Activated T-cell treated with anti-CD3 and anti-CD28 coated beads, Interleukin-2, amount 50 U/mL, for 24 hours (primary cell): ENCODE measurements at places on chromosomes 7 and 10.

- no peak for DNase-seq
- H3K27me3 ChIP-seq: no peaks in the 10 kb centered on the region
- H3K36me3 ChIP-seq: no peaks in the 10 kb centered on the region
Measured at GRCh38 chr10:30554440-30554825, 75.1 kb downstream of the LYZL2 start.

DNA sequence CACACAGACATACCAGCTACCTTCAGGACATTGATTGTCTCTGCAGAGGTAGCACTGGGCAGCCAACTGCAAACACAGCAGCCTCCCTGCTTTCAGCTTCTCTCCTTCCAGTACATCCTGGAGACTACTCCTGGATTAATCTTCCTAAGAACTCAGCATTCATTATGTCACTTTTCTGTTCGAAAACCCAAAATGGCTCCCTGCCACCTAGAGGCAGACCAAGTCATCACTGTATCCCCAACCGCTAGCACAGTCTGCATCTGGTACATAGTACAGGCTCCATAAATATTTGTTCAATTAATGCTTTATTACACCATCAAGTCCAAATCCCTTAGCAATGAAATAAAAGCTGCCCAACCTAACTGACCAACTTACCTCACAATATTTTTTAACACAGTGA, 5.0 kb upstream of the SEC31B start:
- no peaks in the 10 kb centered on the region for H3K27me3 ChIP-seq
- H3K36me3 ChIP-seq: peaks cover 87% of the 10 kb centered on the region
- DNase-seq: no peak
- no peak overlapping the region for H3K4me3 ChIP-seq

DNA sequence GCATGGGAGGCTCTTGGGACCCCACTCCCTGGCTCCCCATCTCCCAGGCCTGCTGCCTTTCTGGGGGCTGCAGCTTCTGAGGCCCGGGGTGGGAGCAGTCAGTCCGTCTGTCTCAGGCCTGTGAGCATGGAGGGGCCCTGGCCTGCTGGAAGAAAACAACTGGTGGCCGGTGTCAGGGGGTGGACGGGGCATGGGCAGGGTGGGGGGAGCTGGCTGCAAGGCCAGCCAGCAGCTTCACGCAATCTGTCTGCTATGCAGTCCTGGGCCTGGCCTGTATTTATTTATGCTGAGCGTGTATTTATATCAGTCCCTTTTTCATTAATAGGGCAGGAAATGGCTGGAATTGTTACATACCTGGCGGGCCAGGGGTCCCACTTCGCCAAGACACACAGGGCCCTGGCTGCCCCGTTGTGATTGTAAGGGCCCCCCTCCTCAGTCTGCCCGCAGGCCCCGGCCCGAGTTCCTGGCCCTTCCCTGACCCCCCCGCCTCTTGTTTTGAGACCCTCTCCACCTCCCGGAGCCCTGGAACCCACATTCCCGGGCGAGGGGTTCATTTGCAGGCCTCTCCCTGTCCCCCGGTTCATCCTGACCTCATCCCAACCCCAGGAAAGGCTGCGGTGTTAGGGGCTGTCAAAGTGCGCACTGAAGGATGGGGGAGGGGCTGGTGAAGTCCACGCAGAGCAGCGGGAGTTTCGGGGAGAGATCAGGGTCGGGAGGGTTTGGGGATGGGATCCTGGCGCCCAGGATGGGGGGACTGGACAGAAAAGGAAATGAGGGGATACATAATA, 8.2 kb downstream of the TMEM270 start:
- DNase-seq: no peak
- H3K27ac ChIP-seq: no peak overlapping the region
- no peak overlapping the region for H3K4me3 ChIP-seq
- no peaks in the 10 kb centered on the region for H3K4me1 ChIP-seq
- no peaks in the 10 kb centered on the region for H3K27me3 ChIP-seq

DNA sequence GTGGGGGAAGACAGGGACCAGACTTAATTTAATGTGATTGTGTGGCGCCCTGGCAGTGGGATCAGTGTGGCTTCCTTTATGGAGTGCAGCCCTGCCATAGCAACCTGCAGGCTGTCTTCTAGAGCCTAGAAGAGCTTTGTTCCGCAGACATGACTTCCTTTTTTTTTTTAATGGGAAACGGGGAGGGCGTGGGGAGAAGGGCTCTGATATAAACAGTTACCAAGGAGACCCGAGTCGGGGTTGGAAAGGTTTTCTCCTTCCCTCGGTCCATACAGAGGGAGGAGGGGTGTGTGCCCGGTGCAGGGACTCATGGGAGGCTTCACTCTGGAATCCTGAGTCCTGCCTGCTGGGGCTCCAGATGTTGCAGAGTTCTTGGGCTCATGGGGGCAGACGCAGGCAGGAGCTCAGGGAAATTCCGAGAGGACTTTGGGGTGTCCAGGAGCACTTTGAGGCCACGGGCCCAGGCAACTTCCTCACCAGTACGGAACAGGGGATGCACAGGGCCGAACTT, 26.9 kb downstream of the TMEM120A start:
- DNase-seq: no peak
- no peak overlapping the region for H3K4me3 ChIP-seq
- no peaks in the 10 kb centered on the region for H3K27me3 ChIP-seq
- H3K36me3 ChIP-seq: peaks cover 42% of the 10 kb centered on the region
- no peak overlapping the region for H3K27ac ChIP-seq
- H3K4me1 ChIP-seq: no peaks in the 10 kb centered on the region

- H3K27me3 ChIP-seq: no peaks in the 10 kb centered on the region
- H3K4me3 ChIP-seq: no peak overlapping the region
- no peak overlapping the region for H3K27ac ChIP-seq
- no peak for DNase-seq
- H3K36me3 ChIP-seq: no peaks in the 10 kb centered on the region
- no peaks in the 10 kb centered on the region for H3K4me1 ChIP-seq
Measured at GRCh38 chr7:18706670-18707069, 211.1 kb downstream of the HDAC9 start.
